ENCODE measurements at places on chromosomes 5 and 9.

DNA sequence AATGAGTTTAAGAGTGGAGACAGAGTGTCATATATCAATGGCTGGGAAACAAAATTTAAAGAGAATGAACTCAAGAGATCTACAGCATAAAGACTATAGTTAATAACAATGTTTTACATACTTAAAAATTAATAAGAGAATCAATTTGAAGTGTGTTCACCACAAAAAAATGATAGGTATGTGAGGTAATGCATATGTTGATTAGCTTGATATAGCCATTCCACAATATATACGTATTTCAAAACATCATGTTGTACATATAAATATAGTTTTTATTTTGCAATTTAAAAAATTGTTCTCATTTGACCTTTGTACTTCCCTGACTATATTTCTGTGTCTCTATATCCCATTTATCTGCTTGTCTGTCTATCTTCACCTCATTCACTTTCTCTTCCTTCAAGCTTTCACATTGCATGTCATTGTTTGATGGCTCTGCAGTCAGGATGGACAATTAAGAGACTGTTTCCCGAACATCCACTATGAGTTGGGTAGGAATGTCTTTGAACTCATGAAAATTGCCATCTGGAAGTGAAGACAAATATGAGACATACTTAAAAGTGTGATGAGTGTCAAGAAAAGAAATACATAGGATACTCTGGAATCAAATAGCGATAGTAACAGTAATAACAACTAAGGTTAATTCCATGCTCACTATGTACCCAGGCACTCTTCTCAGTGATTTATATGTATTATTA is 359.9 kb upstream of the ACTBL2 start:
- no peak for DNase-seq

DNA sequence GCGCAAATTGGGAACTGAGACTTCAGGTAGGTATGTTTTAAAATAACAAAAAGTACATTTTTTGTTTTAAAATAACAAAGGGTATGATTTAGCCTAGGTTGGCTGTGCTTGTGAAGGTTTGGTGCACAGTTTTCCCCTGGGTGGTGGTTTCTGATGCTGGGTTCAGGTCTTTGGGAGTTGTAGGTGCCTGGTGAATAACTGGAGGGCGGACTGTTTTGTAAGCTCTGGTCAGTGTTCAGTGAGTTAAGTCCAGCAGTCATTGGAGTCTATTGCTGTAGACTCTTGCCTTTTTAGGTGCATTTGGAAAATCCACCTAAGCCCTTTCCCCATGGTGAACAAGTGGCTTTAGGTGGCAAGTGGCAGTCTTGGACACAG is 43.9 kb downstream of the RAI14 start:
- no peak for DNase-seq

GRCh38 chr5:115842089-115842935 is 577 bp downstream of the AP3S1 start:
- no peak for DNase-seq

GRCh38 chr9:106637486-106637885 is 225.5 kb upstream of the ZNF462 start:
- DNase-seq, result no peak

GRCh38 chr9:223152-223551 is 8.5 kb downstream of the DOCK8 start:
- DNase-seq, result no peak

- no peak for DNase-seq
Observed at GRCh38 chr9:131043646-131044045, 34.7 kb downstream of the LAMC3 start.

GRCh38 chr5:160833806-160834205 is 18.2 kb downstream of the ATP10B start:
- no peak for DNase-seq

- DNase-seq, result no peak
Observed at GRCh38 chr9:11352612-11353011, 739.8 kb upstream of the PTPRD start.

Measured in activated naive CD8-positive, alpha-beta T cell treated with anti-CD3 and anti-CD28 coated beads, Interleukin-2, amount 50 U/mL, for 24 hours (primary cell).